ENCODE measurements at places on chromosomes 3 and 15.
A peak's percentile ranks its signal among the peaks of the same experiment; 100 is the strongest.

- no peak for DNase-seq
These were observed 12.2 kb downstream of the XIRP1 start for GRCh38 chr3:39180183-39180545.

DNA sequence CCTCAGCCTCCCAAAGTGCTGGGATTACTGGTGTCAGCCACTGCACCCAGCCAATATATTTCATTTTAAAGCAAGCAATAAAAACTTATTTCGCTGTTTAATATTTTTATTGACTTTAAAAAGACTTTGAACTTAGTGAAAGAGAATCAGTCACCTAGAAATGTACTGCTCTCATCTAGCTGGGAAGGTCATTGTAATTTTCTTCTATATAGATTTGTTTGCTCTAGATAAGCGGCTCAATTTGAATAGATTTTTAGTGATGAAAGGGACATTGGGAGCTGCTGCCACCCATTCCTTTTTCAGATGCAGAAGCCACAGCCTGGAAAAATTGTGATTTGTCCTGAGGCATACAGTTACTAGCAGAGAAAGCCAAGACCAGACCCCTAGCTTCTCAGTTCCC, 40.1 kb downstream of the CAPN7 start:
- no peak for DNase-seq

DNA sequence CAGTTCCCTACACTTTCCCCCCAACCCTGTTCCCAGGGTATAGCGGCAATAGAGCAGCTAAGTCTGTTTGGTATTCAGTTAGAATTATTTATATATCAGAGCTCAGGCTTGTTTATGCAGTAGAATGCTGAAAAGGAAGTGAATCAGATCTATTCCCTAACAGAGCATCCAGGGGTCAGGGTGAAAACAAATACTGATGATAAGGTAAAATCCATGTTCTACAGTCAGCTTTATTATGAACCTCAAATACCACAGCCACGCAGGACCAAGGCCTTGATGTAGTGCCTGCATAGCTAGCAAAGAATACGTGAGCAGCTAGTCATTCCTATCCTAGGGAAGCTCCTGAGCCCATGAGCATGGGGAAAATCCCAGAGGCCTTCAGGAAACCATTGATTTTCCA, 229.7 kb upstream of the ICE2 start:
- DNase-seq: no peak

GRCh38 chr3:43328653-43329052, 42.3 kb downstream of the SNRK start:
- DNase-seq: no peak

DNA sequence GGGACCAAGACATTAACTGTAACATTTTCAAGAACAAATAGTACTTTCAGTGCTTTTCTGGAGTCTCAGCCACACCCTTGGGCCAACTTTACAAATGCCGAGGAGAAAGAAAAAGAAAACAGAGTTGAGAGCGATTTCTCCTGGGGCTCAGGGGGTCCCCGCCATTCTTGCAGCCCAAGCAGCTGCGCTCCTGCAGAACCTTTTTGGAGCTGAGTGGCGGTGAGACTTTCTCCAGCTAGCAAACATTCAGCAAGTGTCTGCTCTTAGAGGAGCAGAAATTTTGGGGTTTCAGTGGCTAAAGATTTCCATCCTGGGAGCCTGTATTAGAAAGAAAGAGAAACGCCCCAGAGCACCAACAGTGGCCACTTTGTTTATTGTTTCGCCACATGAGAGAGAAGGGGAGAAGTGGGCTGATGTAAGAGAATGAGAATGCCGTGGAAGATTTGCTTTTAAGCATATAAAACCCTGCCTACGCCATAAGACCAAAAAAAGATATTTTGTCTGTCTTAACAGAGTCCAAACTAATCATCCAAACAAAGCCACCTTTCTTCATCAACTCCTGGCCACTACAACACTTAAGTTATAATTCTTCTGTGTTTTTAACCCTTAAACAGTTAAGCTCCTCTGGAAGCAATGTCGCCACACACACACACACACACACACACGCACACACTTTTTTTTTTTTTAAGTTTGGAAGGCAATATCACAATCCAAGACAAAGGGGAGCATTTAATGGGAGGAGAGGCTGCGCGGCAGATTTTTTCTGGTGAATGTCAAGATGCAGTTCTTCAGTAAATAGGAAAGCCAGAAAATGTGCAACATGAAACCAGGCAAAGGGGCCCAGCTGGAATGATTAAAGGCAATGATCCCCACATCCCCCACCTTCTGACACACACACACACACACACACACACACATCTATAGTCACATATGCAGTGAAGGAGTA, 19.2 kb downstream of the EID1 start:
- no peak for DNase-seq

DNA sequence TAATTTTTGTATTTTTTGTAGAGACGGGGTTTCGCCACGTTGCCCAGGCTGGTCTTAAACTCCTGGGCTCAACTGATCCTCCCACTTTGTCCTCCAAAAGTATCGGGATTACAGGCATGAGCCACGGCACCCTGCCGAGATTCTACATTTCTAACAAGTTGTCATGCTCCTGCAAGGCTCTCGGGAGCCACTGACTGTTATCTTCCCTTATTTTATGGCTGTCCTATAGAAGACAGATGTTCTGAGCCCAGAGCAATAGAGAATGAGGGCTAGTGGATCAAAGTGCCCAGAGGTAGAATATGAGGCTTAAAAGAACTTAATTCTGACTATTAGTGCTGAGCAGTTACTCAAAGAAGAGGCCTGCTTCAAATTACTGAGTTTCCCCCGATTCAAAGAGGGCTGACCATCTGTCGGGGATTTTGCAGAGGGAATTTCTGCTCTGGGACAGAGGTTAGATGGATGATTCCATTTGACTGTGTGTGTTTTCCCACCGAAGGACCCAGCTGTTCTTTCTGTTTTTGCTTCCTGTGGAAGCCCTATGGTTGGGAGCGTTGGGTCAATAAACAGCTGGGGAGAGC, 39.5 kb downstream of the ITPR1 start:
- no peak for DNase-seq

DNA sequence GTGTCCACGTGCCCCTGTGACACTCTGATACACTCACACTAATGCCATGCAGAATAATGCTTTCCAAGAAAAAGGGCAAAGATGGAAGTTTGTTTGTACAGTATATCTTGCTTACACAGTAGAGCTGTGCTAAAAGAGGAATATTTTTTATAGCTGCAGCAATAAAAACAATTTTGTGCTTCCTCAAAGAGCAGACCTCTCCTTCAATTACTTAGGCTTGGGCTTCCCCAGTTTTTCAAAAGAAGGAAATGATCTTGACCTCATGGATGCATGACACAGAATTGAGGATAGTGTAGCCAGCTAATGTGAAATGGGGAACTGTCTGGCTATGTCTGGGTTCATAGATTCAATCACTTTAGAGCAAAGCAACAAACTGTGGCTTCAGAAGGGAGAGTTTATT, 137.4 kb downstream of the STT3B start:
- DNase-seq: no peak

GRCh38 chr3:191148131-191148530, 50.9 kb upstream of the OSTN start:
- DNase-seq: no peak

DNA sequence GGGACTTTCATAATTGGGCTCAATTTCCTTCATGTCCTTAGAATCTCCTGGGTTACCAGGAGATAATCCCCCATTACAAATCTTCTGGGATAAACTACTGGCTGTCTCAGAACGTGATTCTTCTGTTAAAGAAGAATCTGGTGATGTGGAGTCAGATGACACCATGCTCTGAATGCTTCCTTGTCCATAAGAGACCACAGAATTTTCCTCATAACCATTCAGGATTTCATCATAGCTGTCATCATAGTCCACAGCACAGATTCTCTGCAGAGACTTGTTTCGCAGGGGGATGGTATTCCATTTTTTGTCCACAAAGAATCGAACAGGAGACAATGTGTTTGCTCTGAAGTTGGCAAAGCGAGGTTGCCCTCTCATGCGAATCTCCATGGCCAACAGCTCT, 109.8 kb upstream of the TSPAN3 start:
- no peak for DNase-seq

GRCh38 chr3:37862219-37862902, 681 bp downstream of the CTDSPL start:
- peak; percentile 66 for DNase-seq

DNA sequence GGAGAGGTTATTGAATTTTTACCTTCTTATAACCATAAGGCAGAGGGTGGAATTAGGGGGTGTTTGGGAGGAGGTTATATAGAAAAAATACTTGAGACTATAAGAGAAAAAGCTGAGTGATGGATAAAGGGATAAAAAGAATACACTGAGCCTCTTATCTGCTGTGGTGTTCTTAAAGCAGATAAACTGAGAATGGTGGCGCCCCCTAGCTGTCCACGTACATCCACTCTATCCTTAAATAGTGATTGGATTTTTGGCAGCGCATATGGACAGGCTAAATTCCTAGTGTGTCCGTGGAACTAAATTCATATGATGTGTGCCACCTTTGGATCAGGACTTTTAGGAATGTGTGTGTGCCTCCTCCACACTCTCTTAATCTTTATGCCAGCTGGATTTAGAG, 121.1 kb downstream of the OXSM start:
- peak; percentile 42 for DNase-seq

GRCh38 chr15:79035111-79035601, 55.4 kb downstream of the RASGRF1 start:
- DNase-seq: no peak

DNA sequence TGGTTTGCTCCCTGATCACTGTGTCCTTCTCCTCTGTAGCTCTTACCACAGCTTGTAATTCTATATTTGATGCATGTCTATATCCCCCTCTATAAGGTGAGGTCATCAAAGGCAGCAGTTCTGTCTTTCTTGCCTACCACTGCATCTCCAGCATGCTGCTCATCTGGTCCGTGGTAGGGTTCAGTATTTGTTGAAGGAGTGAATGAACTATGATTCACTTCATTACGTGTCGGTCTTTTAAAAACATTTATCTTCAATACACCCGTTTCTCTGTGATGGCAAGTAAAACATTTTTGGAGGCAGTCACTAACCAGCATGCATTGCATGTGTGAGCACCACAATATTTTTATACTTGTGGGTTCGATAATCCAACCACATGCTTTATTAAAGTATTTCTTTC, 27.6 kb downstream of the CHST14 start:
- no peak for DNase-seq

DNA sequence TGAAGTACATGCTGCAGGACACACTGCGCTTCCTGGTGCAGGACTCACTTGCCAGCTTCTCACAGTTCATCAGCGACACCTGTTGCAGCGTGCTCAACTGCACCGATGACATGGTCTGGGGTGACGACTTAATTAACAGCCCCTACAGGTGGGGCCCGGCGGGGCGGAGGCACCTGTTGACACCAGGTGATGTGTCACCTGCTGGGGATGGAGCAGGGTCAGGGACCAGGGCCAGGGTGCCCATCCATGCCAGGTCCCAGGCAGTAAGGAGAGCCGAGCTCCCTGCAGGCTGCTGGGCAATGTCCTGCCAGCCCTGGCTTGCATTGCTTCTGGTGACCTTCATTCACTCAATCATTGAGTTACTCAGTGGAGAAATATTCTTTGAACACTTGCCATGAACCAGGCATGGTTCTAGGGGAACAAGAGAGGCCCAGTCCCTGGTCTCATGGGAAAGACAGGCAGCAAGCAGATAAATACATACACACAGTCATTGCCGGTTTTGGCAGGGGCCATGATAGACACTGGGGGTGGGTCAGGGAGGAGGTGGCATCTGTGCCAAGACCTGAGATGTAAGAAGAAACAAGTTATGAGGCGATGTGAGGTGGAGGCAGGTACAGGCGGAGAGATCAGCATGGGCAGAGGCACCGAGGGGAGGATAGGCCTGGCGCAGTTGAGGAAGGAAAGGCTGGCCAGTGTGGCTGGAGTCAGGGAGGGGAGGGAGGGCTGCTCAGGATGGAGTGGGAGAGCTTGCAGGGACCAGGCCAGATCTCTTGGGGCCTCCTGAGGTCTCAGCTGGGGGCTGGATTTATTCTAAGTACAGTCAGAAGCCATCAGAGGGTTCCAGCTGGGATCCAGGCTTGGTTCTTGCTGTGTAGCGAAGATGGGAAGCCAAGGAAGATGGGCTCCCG, 30.8 kb downstream of the DNAH1 start:
- DNase-seq: no peak

DNA sequence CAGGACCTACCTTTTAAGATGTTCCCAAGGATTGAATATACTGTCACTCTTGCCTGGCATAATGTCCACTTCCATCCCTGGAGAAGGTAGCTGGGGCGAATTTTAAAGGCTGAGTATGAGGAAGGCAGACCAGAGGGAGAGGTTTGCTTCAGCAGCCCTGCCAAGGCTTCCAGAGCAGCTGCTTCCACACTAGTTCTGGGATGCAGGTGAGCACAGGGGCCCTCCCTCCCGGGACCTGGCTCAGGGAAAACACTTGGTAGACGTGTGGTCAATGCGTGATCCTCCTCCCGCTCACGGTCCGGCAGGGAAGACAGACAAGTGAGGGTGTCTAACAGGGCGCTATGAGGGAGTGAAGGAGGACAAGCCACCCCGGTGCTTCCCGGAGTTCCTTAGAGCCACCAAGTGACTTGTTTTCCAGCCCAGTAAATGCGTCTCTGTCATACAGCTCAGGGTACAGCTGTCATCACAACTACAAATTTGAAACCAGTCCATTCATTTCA, 327.6 kb downstream of the ARRDC4 start:
- DNase-seq: no peak

- no peak for DNase-seq
These were observed 901 bp upstream of the MANF start for GRCh38 chr3:51384055-51384725.

DNA sequence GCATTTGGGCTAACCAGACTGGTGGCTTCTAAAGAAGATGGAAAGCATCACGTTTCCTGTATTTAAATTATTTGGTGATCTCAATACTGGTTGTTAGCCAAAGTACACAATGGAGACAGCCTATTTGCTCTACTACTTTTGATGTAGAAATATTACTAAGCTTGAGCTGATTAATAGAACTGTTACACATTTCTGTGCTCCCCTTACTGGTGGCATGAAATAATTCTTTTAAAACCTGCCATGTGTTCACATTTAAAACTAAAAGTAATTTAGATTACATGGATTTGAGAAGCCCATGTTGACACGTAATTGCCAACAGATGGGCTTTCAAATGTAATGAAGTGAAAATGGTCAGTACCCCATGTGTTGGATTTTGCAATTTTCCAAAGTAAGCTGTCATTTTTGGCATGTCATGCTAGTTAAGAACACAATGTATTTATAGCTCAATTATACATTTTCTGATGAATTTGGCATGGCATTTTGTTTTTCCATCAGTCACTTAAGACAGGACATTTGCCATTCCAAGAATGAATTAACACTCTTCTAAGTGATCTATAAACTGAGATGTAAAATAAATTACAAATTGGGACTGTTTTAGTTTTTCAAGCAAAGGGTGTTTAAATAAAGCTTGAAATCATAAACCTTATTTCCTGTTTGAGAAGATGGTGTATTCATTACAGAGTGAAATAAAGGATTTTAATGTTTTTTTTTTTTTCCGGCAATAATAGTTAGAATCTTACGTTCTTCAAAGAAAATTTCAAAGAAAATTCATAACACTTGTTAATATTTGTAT, 10.8 kb upstream of the RARRES1 start:
- DNase-seq: no peak

- no peak for DNase-seq
These were observed 3.1 kb downstream of the C3orf20 start for GRCh38 chr3:14678015-14678503.
